ENCODE measurements at places on chromosomes 7 and 10. TPM values are rescaled to one million over a fixed set of nuclear protein-coding genes. Genes with fewer than 3 reads are reported as not detected.

NUTM2E gene
- 0.19 TPM for polyA plus RNA-seq

TFR2 gene
- polyA plus RNA-seq: 0.32 TPM

DDX50 gene
- polyA plus RNA-seq: 40.7 TPM

SPDYE17 gene
- not detected for polyA plus RNA-seq

GRM3 gene
- polyA plus RNA-seq: not detected

CYP3A5 gene
- polyA plus RNA-seq: 0.31 TPM

ZNF282 gene
- 17.9 TPM for polyA plus RNA-seq

IFIT2 gene
- polyA plus RNA-seq: 1.2 TPM

NME8 gene
- not detected for polyA plus RNA-seq

ABCB1 gene
- polyA plus RNA-seq: 2.0 TPM

HOXA3 gene
- 0.15 TPM for polyA plus RNA-seq

HKDC1 gene
- polyA plus RNA-seq: 0.06 TPM

MASTL gene
- polyA plus RNA-seq: 5.8 TPM

NFE2L3 gene
- 50.8 TPM for polyA plus RNA-seq

ARHGAP22 gene
- 13.8 TPM for polyA plus RNA-seq

GOLGA7B gene
- polyA plus RNA-seq: 0.03 TPM

RABGEF1 gene
- 32.4 TPM for polyA plus RNA-seq

ZCCHC24 gene
- polyA plus RNA-seq: 16.2 TPM

CLRN3 gene
- polyA plus RNA-seq: 0.25 TPM

TAS2R41 gene
- polyA plus RNA-seq: not detected

GRID1 gene
- polyA plus RNA-seq: 0.13 TPM

WIPF3 gene
- 0.02 TPM for polyA plus RNA-seq

ERV3-1 gene
- 8.4 TPM for polyA plus RNA-seq

TDRD1 gene
- polyA plus RNA-seq: not detected
